ENCODE measurements at places on chromosomes 1 and 21. TPM values are rescaled to one million over a fixed set of nuclear protein-coding genes. Genes with fewer than 3 reads are reported as not detected.

DNA sequence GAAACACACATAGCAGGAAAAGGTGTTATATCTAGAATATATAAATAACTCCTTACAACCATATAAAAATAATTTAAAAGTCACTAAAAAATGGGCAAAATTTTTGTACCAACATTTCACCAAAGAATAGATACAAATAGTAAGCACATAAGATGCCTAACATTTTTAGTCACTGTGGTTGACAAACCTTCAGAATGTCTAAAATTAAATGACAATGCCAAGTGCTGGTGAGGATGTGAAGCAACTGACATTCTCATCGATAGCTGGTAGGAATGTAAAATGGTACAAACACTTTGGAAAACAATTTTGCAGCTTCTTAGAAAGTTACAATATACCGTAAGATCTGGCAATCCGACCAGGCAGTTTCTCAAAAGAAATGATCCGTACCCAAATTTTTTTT lies 14.4 kb upstream of the TOMM20 start:
- DNase-seq: no peak

GRCh38 chr21:26025536-26026512 lies 144.7 kb downstream of the APP start:
- DNase-seq: no peak

GRCh38 chr1:80212948-80213347 lies 1206.4 kb upstream of the ADGRL4 start:
- DNase-seq: no peak

GRCh38 chr1:203652724-203653461 lies 26.3 kb downstream of the ATP2B4 start:
- no peak for DNase-seq

GRCh38 chr1:217561446-217561845 lies 69.4 kb downstream of the GPATCH2 start:
- DNase-seq: no peak

DNA sequence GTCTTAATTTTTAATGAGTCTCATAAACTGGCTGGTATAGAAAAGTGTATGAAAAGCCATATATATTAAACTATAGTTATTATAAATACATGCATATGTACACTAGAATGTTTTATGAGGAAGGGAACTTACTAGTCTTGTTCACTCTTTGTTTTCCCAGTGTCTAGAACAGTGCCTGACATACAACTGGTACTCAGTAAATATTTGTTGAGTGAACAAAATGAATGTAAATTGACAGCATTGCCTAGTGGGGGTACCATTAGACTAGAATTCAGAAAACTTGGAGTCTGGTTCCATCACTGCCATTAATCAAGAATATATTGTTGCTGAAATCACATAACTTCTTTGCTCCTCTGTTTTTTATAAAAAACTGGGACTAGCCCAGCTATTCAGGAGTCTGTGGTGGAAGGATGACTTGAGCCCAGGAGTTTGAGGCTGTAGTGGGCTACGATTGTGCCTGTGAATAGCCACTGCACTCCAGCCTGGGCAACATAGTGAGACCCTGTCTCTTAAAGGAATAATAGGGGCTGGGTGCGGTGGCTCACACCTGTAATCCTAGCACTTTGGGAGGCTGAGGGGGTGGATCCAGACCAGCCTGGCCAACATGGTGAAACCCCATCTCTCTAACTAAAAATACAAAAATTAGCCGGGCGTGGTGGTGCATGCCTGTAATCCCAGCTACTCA lies 51.1 kb downstream of the NFIA start:
- DNase-seq: no peak

MSH4 gene
- 0.68 TPM for total RNA-seq

PALMD gene
- total RNA-seq: 7.0 TPM

RXFP4 gene
- not detected for total RNA-seq

S100A14 gene
- not detected for total RNA-seq

SUCO gene
- total RNA-seq: 30.4 TPM
